GM13976 (cell line): ENCODE measurements at places on chromosomes 1 and 21.

DNA sequence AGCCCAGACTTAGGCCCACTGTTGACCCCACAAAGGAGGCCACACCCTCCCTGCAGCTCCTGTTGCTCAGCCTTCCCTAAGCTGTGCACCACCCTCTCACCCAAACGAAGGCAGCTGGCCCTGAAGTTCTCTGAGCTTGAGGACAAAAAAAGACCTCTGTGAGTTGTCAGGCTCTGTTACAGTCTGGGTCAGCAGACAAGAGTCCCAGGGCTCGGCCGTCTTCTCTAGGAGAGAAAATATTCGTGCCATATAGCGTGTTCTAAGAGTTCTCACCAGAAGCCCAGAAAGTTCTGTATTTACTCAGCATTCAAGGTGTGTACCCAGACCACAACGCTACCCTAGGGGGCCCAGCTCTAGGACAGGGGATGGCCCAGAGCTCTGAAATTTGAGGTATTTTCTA, 25.5 kb upstream of the LYST start:
- peak; percentile 48 for DNase-seq

DNA sequence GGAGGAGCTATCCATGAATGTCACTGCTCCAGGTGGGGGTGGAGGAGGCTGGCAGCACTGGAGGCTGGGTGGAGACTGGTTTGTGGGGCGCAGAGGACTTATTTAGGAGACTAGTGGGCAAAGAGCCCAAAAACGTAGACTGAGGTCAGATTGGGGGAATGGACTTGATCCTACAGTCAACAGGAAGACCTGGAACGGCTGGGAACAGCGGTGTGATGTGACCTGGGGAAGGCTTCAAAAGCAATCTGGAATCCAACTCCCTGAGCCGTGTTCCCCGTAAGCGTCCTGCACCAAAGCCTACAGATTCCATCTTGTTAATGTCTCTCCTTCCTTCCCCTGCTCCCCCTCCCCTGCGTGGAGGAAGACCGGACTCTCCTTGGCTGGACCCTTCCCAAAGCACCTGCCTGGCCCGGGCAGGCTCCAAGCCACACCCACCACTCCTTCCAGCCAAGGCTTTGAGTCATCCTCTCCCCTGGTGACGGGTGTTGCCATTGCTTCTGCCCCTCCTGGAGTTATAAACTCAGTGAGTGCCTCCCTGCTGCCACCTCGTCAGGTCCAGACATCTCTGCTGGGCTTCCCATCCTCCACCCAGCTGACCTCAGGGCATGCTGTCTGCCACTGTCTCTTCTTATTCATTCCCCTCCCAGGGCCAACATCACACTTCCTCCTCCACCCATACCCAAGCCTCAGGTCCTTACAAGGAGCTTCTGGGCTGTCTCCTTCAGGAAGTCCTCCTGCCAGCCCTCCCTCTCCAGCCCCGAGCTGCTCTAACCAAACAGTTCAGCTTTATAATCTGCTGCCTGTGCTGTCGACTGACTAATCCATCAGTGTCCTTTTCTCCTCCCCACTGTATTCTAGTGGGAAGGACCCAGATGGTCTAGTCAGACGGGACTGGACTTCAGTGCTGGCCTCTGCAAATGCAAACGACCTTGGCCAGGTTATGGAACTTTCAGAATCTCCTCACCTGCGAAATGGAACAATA, 1.6 kb upstream of the CLSTN1 start:
- DNase-seq: no peak

DNA sequence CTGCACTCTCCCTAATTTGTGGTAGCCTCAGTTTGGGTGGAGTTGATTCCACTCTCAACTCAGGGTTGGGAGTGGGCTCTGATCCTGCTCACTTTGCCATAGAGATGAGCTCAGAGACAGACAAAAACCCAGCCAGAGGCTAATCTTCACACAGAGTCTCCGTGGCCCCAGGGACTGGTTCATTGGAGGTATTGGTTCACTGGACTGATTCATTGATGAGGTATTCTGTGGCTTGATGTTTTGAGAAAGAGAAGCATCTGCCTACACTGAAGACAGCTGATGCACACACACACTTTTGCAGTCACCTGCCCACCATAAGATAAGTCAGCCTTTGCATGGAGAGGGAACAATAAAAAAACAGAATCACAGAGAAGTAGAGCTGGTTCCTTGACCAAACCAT, 183.8 kb downstream of the AJAP1 start:
- no peak for DNase-seq

- no peak for DNase-seq
Observed at GRCh38 chr1:228862542-228863505, 127.5 kb downstream of the RHOU start.
